Tibial nerve (tissue), 4 donors: ENCODE measurements at places on chromosomes 16 and 17. TPM values are rescaled to one million over a fixed set of nuclear protein-coding genes. Genes with fewer than 3 reads are reported as not detected.

Gene BMERB1
- total RNA-seq, result 42.9 TPM

Gene PROCA1
- total RNA-seq, result 5.0 TPM

DNA sequence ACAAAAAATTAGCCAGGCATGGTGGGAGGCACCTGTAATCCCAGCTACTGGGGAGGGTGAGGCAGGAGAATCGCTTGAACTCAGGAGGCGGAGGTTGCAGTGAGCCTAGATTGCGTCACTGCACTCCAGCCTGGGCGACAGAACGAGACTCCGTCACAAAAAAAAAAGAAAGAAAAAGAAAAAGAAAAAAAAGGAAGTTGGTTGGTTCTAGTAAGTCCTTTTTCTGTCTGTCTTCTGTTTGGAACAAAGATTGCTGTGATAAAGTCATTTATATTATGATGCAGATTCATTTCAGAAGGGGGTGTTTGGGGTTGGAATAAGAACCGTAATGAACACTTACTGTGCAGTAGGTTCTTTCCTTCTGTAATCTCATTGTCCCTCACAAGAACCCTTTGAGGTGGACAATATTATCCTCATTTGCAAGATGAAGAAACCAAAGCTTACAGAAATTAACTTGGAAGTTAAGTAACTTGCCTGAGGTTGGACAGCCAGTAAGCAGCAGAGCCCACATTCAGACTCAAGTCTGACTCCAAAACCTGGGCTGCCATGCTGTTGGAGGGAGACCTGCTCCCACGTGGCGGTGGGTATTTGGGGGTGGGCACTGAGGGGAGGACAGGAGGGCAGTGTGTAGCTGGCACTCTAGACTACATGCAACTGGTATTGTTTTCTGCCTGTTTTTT lies 10.3 kb downstream of the MINK1 start:
- H3K27ac ChIP-seq, result peak overlapping the region; percentile 79
- H3K27me3 ChIP-seq, result no peaks in the 10 kb centered on the region
- no peak for DNase-seq
- H3K4me3 ChIP-seq, result no peak overlapping the region

- H3K4me3 ChIP-seq, result no peak overlapping the region
- H3K27me3 ChIP-seq, result no peaks in the 10 kb centered on the region
- H3K27ac ChIP-seq, result no peak overlapping the region
- H3K4me1 ChIP-seq, result no peaks in the 10 kb centered on the region
- H3K36me3 ChIP-seq, result no peaks in the 10 kb centered on the region
Measured at GRCh38 chr17:50653738-50654137, 19.1 kb downstream of the ABCC3 start.

DNA sequence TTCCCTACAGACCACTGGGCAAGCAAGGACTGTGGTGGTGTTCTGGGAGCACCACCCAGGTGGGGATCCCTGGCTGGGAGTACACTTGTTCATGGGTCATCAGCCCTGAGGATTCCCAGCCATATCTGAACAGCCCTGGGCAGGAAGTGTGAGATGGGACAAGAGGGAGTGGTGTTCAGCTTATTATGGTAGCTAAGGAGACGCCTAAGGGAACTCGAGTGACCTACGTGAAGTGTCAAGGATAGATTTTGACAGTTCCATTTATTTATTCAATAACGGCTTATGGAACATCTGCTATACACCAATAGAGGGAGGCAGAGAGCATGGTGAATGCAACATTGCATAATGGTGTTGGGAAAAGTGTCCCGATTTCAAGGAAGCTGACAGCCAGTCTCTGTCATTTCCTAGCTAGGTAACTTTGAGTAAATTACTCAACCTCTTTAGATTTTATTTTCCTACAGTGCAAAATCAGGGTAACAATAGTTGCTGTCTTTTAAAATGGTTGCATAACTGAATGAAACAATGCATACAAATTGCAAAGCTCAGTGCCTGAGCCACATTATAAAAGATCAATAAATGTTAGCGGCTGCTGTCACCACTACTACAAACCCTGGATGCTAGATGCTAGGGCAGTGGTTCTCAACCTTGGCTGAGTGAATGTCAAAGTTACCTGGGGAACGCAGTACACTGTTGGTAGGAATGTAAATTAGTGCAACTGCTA lies 534.1 kb downstream of the GRIN2A start:
- H3K27ac ChIP-seq, result no peak overlapping the region
- H3K27me3 ChIP-seq, result no peaks in the 10 kb centered on the region
- no peak overlapping the region for H3K4me3 ChIP-seq
- H3K4me1 ChIP-seq, result no peaks in the 10 kb centered on the region

GRCh38 chr16:30060836-30061554 lies 4.6 kb upstream of the ALDOA start:
- H3K36me3 ChIP-seq, result no peaks in the 10 kb centered on the region
- H3K4me1 ChIP-seq, result peaks cover 5% of the 10 kb centered on the region
- DNase-seq, result no peak
- no peaks in the 10 kb centered on the region for H3K27me3 ChIP-seq
- H3K4me3 ChIP-seq, result no peak overlapping the region

DNA sequence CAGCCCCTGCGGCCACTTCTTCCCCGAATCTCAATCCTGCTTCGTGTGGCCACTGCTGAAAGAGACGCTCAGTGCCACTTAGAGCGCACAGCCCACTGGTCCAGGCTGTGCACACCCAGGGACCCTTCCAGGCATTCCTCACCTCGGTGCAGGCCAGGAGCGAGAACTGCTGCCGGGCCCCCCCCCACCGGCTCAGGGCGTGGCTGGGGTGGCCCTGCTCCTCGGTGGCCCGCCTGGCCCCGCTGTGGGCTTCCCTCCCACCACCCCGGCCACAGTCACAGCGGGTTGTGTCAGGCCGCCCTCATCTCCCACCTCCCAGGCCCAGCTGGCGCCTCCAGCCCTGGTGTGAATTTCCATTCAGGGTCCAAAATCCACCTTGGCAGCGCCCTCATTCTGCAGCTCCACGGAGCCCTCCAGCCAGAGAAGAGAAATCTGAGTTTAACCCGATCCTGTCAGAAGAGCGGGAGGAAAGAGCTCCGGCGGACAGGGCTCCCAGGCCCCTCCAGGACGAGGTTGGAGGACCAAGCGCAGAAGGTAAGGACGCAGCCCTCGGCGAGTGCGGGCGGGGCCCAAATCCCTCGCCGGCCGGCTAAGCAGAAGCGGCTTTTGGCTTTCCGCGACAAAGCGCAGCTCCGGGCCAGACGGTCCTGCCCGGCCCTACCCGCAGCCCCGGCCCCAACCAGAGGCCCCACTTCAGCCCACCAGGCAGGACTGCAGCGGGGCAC lies 12.0 kb downstream of the TBC1D16 start:
- H3K4me1 ChIP-seq, result no peaks in the 10 kb centered on the region
- no peaks in the 10 kb centered on the region for H3K27me3 ChIP-seq
- H3K27ac ChIP-seq, result peak overlapping the region; percentile 47
- peak overlapping the region; percentile 27 for H3K4me3 ChIP-seq

- no peak overlapping the region for H3K27ac ChIP-seq
- peaks cover 76% of the 10 kb centered on the region for H3K27me3 ChIP-seq
- no peak overlapping the region for H3K4me3 ChIP-seq
- no peak for DNase-seq
Measured at GRCh38 chr16:54926166-54926838, 4.4 kb upstream of the IRX5 start.

DNA sequence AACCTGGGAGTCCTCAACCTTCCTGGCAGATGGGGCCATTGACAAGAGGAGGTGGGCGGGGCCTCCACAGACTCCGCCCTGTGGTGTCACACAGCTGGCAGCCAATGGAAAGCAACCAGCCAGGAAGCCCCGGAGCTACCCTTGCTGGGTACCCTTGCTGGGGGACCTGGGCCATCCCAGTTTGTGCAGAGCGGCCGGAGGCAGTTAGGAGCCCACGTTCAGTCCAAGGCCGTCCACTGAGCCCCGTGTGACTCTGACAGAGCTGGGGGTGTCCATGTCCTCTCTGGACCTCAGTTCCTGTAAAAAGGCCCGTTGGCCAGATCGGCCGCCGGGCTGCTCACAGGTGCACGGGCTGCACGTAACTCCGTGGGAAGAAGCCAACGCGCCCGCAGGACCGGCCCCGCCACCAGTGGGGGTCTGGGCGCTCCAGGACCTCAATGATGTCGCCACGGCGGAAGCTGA lies 17.1 kb upstream of the FAM83G start:
- no peak for DNase-seq
- no peak overlapping the region for H3K4me3 ChIP-seq
- peaks cover 4% of the 10 kb centered on the region for H3K27me3 ChIP-seq
- no peak overlapping the region for H3K27ac ChIP-seq

DNA sequence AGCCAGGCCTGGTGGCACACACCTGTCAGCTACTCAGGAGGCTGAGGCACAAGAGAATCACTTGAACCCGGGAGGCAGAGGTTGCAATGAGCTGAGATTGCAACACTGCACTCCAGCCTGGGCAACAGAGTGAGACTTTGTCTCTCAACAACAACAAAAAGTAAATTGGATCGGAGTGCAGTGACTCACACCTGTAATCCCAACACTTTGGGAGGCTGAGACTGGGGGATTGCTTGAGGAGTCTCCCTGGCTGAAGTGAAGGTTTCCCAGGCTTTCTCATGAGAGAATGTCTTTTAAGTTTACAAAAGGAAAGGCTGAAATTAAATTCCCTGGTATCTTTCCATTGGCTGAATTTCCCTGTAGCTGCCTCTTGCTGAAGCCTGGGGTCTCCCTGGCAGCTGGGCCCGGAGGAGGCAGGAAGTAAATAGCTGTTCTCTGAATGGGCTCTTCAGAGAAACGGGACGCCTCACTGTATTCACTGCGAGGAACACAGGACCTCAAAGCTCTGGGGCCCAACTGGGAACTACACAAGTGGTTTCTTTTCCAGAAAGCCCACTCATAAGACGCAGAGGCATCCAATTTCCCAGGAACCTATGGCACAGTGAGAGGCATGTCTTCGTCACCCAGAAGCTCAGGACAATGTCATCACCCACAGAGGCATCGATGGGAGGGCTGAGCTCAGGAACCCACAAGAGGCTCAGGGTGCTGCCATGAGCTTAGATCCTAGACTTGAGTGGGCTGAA lies 77.4 kb upstream of the SMURF2 start:
- H3K36me3 ChIP-seq, result no peaks in the 10 kb centered on the region
- H3K4me3 ChIP-seq, result no peak overlapping the region
- no peak overlapping the region for H3K27ac ChIP-seq
- no peaks in the 10 kb centered on the region for H3K27me3 ChIP-seq

DNA sequence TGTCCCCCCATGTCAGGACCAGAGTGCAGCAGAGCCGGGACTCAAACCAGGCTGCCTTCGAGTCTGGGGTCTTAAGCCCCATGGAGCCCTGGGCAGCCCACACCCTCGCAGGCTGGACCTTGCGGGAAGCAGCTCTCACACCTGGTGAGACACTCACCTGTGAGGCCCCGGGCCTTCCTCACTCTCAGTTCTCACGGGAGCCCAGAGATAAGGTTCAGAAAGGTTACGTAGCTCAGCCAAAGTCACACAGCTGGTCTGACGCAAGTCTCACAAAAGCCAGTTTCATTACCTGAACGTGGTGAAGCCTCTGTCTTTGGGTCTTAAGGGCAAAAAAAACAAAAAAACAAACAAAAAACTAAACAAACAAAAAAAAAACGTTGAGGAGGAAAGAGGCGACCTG lies 32.8 kb upstream of the SSTR5 start:
- no peak overlapping the region for H3K27ac ChIP-seq
- H3K27me3 ChIP-seq, result no peaks in the 10 kb centered on the region
- peaks cover 13% of the 10 kb centered on the region for H3K4me1 ChIP-seq
